ENCODE measurements at places on chromosomes 7 and 10. TPM values are rescaled to one million over a fixed set of nuclear protein-coding genes. Genes with fewer than 3 reads are reported as not detected.

The MRLN gene
- not detected for total RNA-seq

The H2BK1 gene
- 5.6 TPM for total RNA-seq

The ERLIN1 gene
- 8.3 TPM for total RNA-seq

The IFIT1B gene
- total RNA-seq = not detected

The MICALL2 gene
- 2.3 TPM for total RNA-seq

DNA sequence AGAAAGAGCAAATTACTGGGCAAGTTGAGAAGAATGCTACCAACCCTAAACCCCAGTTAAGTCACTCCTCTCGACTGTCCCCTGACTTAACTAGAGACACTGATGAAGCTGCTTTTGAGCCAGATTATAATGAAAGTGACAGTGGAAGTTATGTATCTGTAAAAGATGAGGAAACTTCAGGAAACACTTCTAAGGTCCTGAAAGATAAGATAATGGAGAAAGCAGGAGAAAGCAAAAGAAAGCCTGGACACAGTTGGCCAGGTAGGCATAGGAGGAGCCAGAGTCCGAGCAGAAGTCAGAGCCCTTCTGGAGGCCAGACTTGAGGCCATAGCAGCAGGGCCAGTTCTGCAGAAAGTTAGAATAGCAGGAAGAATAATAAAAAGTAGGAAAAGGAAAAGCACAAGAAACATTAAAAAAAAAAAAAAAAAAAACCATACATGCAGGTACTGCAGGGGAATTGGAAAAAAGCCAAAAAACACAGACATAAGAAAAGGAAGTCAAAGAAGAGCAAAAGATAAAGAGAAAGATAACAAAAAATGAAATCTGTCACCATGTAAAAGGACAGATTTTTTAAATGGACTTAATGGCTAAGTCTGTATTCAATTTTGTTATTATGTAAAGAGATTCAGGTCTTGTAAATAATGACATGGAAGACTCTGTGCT, 101.0 kb upstream of the KCNMA1 start:
- H3K27ac ChIP-seq = no peak overlapping the region
- no peaks in the 10 kb centered on the region for H3K36me3 ChIP-seq
- DNase-seq = no peak
- no peaks in the 10 kb centered on the region for H3K4me1 ChIP-seq

- no peak for DNase-seq
- no peaks in the 10 kb centered on the region for H3K4me1 ChIP-seq
- H3K36me3 ChIP-seq = no peaks in the 10 kb centered on the region
Observed at GRCh38 chr7:8724080-8724718, 290.8 kb downstream of the NXPH1 start.

- H3K36me3 ChIP-seq = no peaks in the 10 kb centered on the region
- no peaks in the 10 kb centered on the region for H3K4me1 ChIP-seq
- DNase-seq = no peak
- no peak overlapping the region for H3K27ac ChIP-seq
- H3K27me3 ChIP-seq = no peaks in the 10 kb centered on the region
Observed at GRCh38 chr7:103640031-103640779, 194.2 kb upstream of the SLC26A5 start.

GRCh38 chr10:46218921-46219320, 67.9 kb upstream of the ANTXRL start:
- H3K4me3 ChIP-seq = no peak overlapping the region
- H3K27ac ChIP-seq = no peak overlapping the region
- no peak for DNase-seq
- no peaks in the 10 kb centered on the region for H3K36me3 ChIP-seq
- no peaks in the 10 kb centered on the region for H3K4me1 ChIP-seq

DNA sequence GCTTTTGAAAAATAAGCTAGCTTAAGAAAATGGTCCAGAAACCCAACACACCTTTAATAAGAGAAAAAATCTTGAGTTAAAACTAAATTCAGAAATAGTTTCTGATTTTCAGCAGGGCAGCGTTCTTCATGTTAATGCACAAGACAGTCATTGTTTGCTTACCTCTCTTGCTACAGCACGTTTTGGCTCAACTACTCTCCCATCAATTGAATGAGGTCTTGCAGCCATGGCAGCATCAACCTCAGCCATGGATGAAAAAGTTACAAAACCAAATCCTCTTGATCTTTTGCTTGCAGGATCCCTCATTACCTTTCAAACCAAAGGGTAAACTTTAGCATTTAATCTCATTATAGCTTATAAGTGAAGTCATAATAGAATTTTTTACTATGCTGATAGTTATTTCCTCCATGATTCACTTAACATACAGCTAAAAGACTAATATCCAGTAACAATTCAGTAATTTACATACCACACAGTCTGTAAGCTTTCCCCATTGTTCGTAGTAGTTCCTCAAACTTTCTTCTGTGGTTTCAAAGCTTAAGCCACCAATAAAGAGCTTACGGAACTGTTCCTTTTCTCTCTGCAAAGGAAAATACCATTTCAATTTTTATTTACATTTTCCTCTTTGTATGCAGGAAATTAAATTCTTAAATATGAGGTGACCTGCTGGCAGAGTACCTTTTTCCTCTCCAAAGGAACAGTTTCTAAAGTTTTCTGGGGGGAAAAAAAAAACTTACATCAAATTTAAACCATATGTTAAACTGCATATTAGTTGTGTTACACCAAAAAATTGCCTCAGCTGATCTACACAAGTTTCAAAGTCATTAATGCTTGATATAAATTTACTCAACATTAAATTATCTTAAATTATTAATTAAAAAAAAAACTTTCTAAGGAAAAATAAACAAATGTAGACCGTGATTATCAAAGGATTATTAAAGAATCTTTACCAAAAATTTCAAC, 3.1 kb downstream of the HNRNPA2B1 start:
- DNase-seq = no peak
- peaks cover 49% of the 10 kb centered on the region for H3K4me1 ChIP-seq
- no peaks in the 10 kb centered on the region for H3K27me3 ChIP-seq
- H3K27ac ChIP-seq = peak overlapping the region; percentile 97

Measured in naive thymus-derived CD4-positive, alpha-beta T cell (primary cell).